Stimulated activated CD8-positive, alpha-beta memory T cell treated with anti-CD3 and anti-CD28 coated beads, Interleukin-4, amount 100 ng/mL, for 4 hours (primary cell): ENCODE measurements at places on chromosomes 16 and 17.

DNA sequence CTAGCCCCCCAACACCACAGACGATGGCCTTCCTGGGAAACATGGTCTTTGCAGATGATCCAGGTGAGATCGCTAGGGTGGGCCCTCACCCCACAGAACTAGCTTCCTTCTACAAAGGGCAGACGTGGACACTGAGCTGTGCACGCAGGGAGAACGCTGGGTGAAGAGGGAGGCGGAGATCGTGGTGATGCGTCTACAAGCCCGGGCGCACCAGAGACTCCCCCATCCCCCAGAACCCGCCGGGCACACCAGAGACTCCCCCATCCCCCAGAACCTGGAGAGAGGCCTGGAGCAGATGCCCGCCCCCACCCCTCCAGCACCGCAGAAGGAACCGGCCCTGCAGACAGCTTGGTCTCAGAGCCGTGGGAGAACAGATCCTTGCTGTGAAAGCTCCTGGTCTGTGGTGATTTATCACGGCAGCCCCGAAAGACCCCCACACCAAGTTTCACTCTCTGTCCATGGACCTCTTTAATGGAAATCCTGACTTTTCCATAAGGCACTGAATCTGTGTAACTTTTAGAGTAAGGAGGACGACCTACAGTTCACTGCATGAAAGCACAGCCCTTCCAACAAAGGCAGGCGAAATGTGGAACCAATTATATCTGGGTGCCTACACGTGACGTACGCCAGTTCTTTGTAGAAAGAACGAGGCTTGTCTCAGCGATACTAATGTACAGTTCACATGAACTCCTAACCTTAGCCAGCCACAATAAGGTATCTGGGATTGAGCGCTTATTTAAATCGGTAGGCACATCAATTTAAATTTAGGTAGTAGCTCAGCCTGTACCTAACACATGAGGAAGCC is 88.5 kb downstream of the ANKRD11 start:
- DNase-seq = no peak

DNA sequence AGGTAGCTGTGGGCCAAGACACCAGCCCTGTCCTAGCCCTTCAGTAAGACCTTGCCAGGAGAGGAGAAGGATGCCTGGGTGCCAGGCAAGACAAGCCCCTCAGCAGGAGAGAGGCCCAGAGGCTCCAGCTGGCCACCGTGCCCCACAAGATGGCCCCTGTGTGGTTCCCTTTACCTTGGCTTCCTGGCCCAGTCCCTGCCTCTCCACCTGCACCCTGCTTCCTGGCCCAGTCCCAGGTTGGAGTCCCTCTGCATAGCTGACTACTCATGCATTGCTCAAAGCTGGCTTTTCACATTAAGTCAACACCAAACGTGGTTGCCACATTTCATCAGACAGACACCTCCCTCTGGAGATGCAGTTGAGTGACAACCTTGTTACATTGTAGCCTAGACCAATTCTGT is 4.0 kb downstream of the SYNGR3 start:
- DNase-seq = no peak

- no peak for DNase-seq
Observed at GRCh38 chr17:19317359-19318095, 45.0 kb downstream of the B9D1 start.

DNA sequence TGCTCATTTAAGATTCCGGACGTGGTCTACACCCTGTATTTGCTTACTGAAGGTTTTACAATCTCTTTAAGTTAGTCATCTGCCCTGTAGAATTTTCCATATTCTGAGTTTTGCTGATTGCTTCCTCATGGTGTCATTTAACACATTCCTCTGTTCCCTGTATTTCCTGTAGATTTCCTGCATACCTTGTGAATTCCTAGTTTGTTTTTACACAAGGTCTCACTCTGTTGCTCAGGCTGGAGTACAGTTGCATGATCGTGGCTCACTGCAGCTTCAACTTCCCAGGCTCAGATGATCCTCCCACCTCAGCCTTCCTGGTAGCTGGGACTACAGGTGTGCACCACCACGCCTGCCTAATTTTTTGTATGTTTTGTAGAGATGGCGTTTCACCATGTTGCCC is 66.8 kb downstream of the CMIP start:
- DNase-seq = no peak

- DNase-seq = no peak
Observed at GRCh38 chr16:67395458-67396158, 2.3 kb upstream of the TPPP3 start.

DNA sequence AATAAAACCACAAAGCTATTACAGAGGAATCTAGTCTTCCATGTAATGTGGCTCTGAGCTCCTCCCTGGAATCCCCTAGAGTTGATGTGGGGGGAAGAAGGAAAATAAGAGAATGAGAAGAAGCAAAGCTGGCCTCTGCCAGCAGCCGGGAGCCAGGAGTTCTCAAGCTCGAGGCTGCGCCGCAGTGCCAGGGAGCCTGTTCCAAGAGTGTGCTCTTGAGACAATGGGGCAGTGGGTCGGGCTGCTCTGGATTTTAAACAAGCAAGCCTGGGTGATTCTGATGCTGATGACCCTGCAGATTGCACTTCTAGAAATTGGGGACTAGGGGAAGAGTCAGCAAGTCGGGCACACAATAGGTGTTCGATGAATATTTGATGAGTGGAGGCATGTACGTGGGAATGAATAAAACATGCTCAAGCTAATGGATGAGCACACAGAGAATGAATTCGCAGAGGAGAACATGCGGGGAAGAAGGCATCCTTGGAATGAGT is 119.9 kb downstream of the CMIP start:
- no peak for DNase-seq
